ENCODE measurements at places on chromosomes 3 and 15. TPM values are rescaled to one million over a fixed set of nuclear protein-coding genes. Genes with fewer than 3 reads are reported as not detected.

GRCh38 chr15:100198442-100198841 is 143.3 kb downstream of the ADAMTS17 start:
- no peak for DNase-seq

- no peak for DNase-seq
These were observed 58.3 kb downstream of the HMG20A start for GRCh38 chr15:77479015-77479414.

GRCh38 chr3:194672876-194673275 is 885 bp upstream of the LSG1 start:
- no peak for DNase-seq

DNA sequence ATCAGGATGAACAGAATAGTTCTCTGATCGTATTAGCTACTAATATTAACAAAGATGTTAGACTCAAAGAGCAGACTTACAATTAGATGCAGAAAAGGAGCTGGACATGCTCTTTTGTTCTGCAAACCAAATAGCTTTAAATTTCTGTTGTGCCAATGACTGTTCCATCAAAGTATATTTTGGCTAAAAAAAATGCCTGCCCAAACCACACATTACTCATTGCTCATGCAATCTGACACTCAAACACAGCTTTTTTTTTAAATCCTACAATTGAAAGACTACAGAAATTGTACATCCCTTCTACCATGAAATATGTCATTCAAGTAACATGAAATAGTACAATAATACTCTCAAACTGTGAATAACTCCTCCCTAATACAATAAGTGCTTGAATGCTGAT is 48.6 kb downstream of the SHOX2 start:
- no peak for DNase-seq

DNA sequence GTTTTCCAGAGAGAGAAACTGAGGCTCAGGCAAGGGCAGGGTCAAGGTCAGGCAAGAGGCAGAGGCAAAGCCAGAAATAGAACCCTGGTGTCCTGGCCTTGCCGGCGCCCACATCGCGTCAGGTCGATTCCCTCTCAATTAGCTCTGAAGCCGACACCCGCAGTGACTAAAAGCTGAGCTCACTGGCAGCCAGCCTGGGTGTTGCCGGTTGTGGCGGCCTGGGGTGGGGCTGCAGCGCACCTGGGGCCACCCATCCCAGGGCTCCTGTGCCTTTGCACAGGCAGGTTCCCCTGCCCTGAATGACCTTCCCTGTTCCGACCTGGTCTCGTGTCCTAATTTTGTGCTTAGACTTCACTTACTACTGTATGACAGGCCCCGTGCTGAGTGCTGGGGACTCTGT is 6.2 kb downstream of the SEMA3F start:
- no peak for DNase-seq

GRCh38 chr3:169041677-169042171 is 621.8 kb downstream of the MECOM start:
- DNase-seq, result peak; percentile 73

DNA sequence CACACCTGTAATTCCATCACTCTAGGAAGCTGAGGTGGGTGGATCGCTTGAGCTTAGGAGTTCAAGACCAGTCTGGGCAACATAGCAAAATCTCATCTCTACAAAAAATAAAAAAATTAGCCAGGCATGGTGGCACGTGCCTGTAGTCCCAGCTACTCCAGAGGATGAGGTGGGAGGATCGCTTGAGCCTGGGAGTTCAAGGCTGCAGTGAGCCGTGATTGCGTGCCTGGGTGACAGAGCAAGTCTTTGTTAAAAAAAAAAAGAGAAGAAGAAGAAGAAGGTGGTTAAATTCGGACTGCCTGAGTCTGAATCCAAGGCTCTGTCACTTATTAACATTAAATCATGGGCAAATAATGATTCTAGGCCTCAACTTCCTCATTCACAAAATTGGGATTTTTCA is 51.0 kb downstream of the EOMES start:
- no peak for DNase-seq

- DNase-seq, result peak; percentile 76
These were observed 6.9 kb downstream of the RPL15 start for GRCh38 chr3:23923786-23924185.

DNA sequence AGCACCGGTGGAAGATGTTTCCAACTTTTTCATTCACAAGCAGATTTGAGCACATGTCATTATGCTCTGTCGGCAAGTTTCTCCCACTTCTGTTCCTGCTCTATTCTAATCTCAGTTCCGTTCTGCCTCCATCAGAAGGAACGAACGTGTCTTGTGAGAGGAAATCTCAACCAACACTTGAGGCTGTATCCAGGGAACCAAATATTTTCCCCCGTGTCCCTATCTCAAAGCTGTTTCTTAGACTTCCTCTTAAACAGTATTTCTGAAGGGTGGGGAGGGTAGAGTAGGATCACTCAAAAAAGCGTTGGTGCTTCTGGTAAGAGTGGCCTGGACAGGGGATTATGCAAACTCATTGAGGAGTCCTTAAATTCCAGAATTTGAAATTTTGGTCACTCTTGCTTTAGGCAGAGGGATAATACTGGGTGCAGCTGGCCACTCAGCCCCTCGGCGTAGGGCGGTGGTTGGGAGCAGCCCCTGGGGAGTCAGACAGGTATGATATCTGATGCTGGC is 54.9 kb downstream of the FRMD4B start:
- no peak for DNase-seq

Gene MEGF11
- 3.7 TPM for total RNA-seq

Gene CHRM5
- not detected for total RNA-seq

Gene CYP8B1
- not detected for total RNA-seq

Gene C3orf20
- not detected for total RNA-seq

Gene AADACL2
- not detected for total RNA-seq

Gene FETUB
- 0.36 TPM for total RNA-seq

Gene ACTC1
- total RNA-seq, result not detected

Gene PLSCR2
- not detected for total RNA-seq

Gene ZDHHC19
- total RNA-seq, result not detected
